ENCODE measurements at places on chromosomes 13 and 19. TPM values are rescaled to one million over a fixed set of nuclear protein-coding genes. Genes with fewer than 3 reads are reported as not detected.

The ONECUT3 gene
- total RNA-seq, result not detected

DNA sequence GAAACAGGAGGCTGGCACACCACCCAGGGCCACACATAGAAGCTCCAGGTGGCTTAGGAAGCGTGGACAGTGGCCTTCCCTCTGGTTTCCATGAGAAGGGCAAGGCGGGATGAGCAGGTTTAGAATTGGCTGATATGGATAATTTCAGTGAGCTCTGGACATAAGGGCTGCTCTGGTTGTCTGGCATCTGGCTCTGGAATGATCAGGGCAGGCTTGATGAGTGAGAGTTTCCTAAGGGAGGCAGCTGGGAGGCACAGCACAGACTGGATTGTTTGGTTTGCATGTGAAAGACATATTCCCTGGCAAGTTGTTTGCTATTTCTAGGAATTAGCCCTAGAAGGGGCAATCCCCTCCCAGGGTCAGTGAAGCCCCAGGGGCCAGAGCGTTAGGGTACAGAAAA is 129.5 kb downstream of the ATP8A2 start:
- no peak for DNase-seq

GRCh38 chr19:28710278-28710677 is 502.7 kb downstream of the UQCRFS1 start:
- DNase-seq, result peak; percentile 54

- DNase-seq, result no peak
Observed at GRCh38 chr13:95492044-95492801, 60.3 kb upstream of the CLDN10 start.

- no peak for DNase-seq
Observed at GRCh38 chr19:19232261-19232721, 20.5 kb downstream of the NCAN start.

- DNase-seq, result no peak
Observed at GRCh38 chr19:51761696-51762095, 716 bp downstream of the FPR2 start.

DNA sequence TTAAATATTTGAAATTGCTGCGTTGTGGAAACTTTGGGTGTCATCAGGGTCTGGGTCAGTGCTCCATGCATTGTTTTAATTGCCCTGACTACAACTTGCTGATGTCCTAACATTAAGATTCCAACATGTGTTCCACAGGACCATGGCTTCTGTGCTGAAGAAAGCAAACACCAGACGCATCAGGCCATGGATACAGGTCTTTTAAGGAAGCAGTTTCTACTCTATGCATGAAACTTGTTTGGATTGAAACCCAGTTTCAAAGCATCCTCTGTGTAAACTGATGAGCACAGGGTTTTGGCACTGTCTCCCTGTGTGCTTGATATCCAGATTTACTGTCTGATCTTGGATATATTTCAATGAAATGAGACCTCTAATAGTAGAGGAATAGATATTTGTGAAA is 328.4 kb upstream of the SLC10A2 start:
- DNase-seq, result no peak

- no peak for DNase-seq
Observed at GRCh38 chr19:53422551-53422950, 9.2 kb upstream of the ZNF761 start.

DNA sequence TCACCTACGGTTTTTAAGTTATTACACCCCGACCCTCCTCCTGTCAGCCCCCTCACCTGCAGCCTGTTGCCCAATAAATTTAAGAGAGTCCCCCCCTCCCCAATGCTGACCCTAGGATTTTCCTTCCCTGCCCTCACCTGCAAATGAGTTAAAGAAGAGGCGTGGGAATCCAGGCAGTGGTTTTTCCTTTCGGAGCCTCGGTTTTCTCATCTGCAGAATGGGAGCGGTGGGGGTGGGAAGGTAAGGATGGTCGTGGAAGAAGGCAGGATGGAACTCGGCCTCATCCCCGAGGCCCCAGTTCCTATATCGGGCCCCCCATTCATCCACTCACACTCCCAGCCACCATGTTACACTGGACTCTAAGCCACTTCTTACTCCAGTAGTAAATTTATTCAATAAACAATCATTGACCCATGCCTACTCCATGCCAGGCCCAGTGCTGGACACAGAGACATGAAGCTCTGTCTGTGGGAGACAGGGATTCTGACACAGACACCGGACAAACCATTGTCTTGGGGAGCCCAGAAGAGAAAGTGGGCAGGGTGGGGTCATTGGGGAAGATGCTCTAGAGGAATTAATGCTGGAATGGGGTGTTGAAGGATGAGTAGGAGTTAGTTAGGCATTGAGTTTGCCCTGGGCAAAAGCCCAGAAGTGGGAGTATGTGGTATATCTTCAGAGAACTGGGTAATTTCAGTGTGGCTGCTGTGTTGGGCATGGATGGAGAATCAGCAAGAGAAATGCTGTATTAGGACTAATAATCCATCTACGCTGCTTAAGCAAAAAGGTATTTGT is 19.2 kb downstream of the CKM start:
- DNase-seq, result no peak

DNA sequence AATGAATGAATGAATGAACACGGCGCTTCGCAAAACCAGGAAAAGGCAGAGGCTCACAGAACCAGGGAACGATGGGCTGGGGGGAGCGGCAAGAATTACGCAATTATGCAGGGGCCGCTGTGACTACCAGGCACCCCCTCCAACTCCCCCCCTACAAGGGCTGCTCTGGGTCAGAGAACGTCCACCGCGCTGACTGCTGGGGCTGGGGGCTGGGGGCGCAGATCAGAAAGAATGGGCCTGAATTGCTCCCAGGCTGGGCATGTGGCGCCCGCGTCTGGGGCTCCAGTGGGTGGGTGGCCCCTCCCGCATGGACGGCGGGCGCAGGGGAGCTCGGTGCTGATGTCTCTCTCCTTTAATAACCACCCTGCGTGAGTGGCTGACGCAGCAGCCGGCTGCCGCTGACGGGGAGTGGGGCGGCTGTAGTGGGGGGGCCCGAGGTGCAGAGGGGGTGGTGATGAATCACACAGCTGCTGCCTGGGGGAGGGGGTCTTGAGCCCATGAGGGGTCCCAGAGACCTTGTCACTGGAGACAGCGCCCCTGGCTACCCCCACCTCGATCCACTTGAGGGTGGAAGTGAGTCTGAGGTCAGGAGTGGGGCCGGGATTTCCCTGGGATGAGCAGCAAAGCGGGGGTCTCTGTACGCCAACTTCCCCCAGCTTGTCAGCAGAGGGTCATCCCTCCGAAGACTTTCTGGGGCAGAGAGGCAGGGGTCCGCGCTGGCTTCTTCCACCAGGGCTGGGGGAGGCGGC is 1.5 kb upstream of the CIRBP start:
- DNase-seq, result no peak

GRCh38 chr13:84896128-84896527 is 903.1 kb downstream of the SLITRK6 start:
- DNase-seq, result peak; percentile 46

GRCh38 chr19:8336072-8336569 is 6.9 kb downstream of the KANK3 start:
- no peak for DNase-seq

DNA sequence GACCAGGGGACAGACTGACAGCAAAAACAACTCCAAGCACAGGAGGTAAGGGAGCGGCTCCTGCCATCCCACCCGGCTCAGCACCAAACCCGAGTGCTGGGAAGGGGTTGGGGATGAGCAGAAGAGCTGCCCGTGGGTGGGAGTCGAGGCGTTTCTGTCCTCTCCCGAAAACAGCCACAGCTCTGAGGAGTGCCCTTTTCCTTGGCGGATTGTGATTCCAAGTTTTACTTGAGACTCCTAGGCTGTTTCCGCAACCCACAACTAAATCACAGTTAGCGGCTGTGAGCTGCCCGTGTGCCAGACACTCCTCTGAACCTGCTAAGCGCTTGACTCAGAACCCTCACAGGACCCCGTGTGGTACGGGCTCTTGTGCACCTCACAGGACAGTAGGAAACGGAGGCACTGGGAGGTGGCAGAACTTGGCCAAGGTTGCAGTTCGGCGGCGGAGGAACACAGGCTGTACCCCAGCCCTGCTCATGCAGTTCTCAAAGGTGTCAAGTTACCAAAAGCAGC is 21.4 kb downstream of the CFAP97D2 start:
- DNase-seq, result no peak

GRCh38 chr13:48535766-48536165 is 2.9 kb upstream of the RCBTB2 start:
- no peak for DNase-seq

GRCh38 chr13:109738298-109738746 is 48.1 kb downstream of the IRS2 start:
- DNase-seq, result no peak

The CRLF1 gene
- not detected for total RNA-seq

GRCh38 chr19:38692458-38693379 is 45.3 kb downstream of the ACTN4 start:
- DNase-seq, result no peak

- DNase-seq, result no peak
Observed at GRCh38 chr13:51998723-51999509, 12.3 kb downstream of the ATP7B start.

DNA sequence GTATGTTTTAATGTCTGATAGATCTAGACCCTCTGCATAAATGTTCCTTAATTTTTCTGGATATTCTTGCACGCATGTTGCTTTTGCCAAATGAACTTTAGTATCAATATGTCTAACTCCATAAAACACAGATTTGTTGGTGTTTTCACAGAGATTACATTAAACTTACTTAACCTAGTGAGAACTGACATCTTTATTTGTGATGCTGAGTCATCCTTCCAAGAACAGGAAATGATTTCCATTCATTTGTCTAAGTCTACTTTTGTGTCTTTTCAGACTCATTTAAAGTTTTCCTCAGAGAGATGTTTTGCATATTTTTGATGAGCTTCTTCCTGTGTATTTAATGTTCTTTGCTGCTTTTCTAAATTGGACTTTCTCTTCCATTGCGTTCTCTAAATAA is 184.0 kb downstream of the SLC7A1 start:
- DNase-seq, result no peak

DNA sequence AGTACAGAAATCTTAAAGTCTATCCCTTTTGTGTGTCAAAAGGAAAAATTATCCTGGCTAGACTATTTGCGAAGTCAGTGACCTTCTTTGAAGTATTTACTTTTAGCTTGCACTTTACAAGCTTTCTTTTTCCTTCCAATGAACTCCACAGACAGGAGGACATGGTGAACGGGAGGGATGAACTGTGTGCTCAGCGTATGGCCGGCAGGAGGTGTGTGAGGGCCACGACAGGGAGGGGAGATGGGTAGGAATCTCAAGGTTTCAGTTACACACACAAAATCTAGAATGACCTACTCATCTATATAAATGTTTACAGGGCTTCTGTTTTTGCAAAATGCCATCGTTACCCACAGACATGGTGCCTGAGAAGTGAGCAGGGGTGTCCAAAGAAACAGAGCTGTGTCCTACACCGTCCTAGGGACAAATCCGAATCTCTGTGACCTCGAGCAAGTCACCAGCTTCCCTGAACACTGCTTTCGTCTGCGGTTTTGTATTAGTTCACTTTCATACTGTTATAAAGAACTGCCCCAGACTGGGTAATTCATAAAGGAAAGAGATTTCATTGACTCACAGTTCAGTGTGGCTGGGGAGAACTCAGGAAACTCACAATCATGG is 537.2 kb downstream of the LIG4 start:
- no peak for DNase-seq

The RNU6-9 gene
- total RNA-seq, result not detected

The CYSLTR2 gene
- 0.16 TPM for total RNA-seq

DNA sequence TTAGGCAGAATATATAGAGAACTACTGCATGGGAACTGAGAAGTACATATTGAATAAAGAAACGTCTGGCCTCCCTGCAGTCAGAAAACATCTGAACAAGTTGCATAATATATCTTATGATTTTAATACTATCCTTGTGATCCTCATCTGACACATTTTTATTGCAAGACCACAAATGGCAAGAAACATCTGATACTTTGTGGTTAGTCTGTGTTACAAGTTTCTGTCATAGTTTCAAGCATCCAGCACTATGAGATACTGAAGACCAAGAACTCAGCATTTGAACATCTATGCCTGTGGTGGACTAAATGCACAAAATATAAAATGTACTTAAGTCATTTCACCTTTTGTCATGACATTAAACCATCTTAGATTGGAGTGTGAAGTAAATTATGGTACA is 1175.8 kb upstream of the MIR17HG start:
- DNase-seq, result no peak

GRCh38 chr19:23784274-23784673 is 25.6 kb upstream of the ZNF681 start:
- DNase-seq, result no peak

GRCh38 chr19:3047496-3048189 is 14.7 kb downstream of the TLE5 start:
- peak; percentile 73 for DNase-seq

The ACER1 gene
- total RNA-seq, result not detected

DNA sequence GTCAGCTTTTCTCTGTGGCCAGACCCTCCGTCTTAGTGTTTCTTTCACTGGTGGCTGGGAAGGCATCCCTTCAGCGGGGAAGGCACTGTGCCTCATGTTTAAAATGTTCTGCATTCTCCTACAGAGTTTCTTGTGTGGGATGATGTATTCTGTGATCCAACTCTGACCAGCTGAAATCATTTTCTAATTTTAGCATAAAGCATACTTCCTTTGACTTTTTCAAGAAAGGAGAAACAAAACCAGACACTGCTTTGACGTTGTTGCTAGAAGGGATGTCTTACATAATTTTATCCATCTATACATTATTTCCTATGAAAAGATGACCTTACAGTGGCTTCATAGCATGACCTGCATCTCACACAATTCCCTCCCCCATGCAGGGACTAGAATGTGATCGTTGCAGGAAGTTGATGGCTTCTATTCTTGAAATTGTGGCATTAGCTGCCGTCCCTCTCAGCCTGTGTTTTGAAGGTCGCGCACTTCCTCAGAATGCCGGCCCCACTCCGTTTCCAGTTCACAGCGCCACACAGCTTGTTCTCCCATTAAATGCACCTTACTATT is 38.6 kb upstream of the TEX29 start:
- DNase-seq, result no peak

DNA sequence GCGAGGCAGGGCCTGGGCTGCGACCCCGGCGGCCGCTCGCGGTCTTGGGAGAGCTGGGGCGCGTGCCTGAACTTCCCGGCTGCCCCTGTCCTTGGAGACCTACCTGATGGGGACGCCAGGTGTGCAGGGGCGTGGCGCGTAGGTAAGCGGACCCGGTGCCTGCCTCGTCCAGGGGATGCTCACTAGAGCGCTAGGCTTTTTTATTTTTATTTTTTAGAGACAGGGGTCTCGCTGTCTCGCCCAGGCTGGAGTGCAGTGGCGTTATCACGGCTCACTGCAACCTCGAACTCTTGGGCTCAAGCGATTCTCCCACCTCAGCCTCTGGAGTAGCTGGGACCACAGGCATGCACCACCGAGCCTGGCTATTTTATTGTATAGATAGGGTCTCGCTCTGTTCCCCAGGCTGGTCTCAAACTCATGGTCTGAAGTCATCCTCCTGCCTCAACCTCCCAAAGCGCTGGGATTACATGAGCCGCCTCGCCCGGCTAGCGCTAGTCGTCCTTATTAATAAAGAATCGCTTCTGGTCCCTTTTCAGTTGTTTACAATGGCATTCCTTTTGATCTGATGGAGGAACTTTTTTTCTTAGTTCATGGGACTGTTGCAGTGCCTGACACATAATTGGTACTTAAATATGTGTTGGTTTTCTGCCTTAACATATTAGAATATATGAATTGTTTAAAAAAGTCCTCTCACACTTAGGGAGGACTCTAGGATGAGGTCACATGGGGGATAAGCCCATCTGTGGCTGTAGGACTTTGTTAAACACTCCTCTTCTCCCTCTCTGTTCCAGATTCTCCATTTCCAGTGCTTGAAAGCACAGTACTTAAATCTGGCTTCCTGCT is 812 bp downstream of the DPY19L3 start:
- peak; percentile 23 for DNase-seq

GRCh38 chr13:50928102-50928501 is 18.5 kb downstream of the RNASEH2B start:
- no peak for DNase-seq

GRCh38 chr19:35888398-35888797 is 11.9 kb downstream of the NFKBID start:
- no peak for DNase-seq
